Aortic smooth muscle cell (primary cell): ENCODE measurements at places on chromosomes 3 and 15. TPM values are rescaled to one million over a fixed set of nuclear protein-coding genes. Genes with fewer than 3 reads are reported as not detected.

The GASK1A gene
- total RNA-seq: 0.62 and 0.92 TPM in 2 replicates

The MESP2 gene
- 0.25 and 0.53 TPM in 2 replicates for total RNA-seq

The CCDC39 gene
- total RNA-seq: under 0.01 and 0.12 TPM in 2 replicates

The CCR3 gene
- not detected in 2 replicates for total RNA-seq
